Epithelial cell of esophagus (primary cell): ENCODE measurements at places on chromosomes 12 and 14.

- DNase-seq, result no peak
Observed at GRCh38 chr12:73330584-73331351, 1058.6 kb downstream of the TRHDE start.

DNA sequence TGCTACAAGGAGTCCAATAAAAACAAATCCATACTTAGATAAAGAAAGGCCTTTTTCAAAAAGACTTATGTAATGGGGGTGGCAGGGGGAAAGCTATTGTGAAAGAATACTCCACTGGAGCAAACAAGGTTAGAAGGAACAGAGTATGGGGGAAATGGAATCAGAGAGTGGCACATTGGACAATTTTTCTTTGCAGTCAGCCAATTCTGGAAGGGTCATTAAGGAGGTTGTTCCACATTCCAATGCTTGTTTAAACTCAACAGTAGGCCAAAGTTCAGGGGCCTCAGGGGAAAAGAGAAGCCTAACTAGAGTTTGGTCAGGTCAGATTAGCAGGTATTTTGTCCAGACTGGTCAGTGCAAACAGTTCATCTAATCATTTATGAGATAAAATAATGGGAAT, 105.2 kb upstream of the RESF1 start:
- DNase-seq, result no peak

DNA sequence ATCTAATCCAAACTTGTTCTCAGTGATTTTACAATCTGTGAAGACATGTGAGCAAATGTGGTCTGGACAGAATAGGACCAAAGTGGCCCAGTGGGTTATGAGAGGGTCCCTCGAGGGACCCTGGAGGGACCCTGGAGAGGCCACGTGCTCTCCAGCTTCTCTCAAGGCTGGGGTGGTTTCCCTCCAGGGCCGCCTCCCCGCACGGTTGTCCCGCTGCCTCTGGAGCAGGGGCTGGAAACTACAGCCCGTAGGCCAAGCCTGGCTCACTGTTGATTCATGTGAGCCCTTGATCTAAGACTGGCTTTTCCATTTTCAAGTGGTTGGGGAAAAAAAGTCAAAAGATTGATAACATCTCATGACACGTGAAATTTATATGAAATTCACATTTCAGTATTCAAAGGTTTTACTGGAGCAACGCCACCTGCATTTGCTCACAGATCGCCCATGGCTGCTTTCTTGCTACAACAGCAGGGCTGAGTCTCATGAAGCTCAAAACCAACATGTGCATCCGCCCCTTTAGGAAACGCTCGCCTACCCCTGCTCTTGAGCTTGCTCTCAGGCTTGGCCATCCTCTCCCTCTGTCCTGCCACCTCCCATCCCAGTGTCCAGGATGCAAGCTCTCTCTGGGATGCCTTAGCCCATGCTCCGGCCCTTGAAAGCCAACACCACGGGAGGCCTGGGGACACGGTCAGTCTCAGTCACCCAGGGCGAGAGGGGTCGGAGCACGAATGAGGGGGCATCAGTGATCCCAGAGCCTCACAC, 12.1 kb upstream of the LRTM2 start:
- no peak for DNase-seq

DNA sequence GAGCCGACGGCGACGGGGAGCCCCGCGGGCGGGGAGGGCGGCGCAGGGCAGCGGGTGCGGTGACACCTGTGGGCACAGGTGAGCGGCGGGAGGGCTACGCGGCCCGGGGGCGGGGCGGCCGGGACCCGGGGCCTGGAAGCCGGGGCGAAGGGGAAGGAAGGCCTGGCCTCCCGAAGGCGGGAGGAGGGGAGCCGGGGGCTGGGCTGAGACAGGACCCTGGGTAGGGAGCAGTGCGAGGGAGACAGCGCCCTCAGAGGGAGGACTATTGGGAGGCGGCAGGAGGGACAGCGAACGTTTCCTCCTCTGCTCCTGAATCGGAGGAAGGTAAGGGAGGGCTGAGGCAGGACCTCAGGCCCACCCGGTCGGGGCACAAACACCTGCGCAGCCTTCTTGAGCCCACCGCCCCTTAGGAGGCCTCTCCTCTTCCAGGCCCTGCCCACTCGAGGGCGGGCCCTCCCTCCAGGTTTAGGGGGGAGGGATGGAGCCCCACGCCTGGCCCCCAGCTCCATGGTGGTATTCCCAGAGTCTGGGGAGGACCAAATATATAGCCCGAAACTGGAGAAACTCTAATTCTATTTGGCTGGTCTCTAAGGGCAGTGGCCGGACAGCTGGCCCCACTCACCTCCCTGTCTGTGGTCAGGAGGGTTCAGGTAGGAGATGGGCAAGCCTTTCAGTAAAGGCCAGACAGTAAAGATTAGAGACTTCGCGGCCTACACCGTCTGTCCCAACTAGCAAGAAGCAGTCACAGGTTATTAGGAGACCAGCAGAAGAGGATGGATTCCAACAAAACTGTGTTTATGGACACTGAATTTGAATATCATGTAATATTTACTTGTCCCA, 509 bp downstream of the PLEKHG6 start:
- DNase-seq, result no peak

- DNase-seq, result peak; percentile 28
Observed at GRCh38 chr12:42590330-42590934, 886 bp upstream of the PRICKLE1 start.

DNA sequence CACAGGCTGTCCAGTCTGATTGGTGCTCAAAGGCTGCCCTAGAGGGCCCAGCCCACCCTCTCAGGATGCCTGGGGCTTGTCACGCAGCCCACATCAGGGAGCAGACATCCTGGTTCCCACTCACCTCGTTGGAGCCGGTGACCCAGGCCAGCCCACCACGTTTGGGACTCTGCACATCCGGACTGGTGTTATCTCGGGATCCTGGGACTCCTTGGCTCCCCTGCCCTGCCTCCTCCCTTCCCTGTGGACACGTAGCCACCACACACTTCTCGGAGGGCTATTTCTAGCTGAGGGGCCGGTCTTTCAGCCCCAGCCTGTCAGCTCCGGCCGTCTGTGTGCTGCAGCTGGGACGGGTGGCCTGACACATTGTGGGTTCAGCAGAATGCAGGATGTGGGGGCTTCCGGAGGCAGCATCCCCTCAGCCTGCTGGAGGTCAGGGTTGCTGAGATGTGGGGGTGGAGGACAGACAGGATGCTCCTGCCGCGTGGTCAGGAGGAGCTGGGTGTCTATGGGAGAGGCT, 12.8 kb upstream of the FGF23 start:
- DNase-seq, result no peak

GRCh38 chr14:70748422-70748821, 60.9 kb downstream of the MAP3K9 start:
- DNase-seq, result no peak

DNA sequence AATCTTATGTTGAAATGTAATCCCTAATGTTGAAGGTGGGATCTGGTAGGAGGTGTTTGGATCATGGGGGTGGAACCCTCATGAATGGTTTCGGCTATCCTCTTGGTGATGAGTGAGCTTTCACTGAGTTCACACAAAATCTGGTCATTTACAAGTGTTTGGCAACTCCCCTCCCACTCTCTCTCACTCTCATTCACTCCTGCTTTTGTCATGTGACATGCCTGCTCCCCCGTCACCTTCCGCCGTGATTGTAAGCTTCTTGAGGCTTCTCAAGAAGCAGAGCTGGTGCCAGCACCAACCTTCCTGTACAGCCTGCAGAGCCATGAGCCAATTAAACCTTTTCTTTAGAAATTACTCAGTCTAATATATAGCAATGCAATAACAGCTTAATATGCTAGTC, 245.4 kb downstream of the BMP4 start:
- no peak for DNase-seq

GRCh38 chr12:6923003-6923732, 4.6 kb upstream of the ATN1 start:
- no peak for DNase-seq

- peak; percentile 74 for DNase-seq
Observed at GRCh38 chr14:71803539-71804260, 128.5 kb upstream of the RGS6 start.

- DNase-seq, result no peak
Observed at GRCh38 chr12:109739747-109740693, 26.4 kb downstream of the FAM222A start.

GRCh38 chr12:4615667-4616066, 33.2 kb downstream of the AKAP3 start:
- DNase-seq, result no peak

DNA sequence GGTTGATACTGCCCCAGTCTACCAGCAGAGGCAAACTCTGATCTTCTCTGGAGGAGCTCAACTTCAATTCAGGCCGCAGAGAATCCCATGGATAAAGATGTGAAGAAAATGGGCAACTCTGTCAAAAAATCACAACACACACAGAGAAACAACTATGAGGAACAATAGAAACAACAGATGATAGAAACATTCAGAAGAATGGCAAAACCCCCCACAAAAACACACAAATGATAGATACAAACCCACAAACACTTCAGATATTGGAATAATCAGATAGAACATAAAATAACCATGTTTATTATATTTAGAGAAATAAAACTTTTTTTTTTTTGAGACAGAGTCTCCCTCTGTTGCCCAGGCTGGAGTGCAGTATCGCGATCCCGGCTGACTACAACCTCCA, 20.0 kb upstream of the HVCN1 start:
- no peak for DNase-seq

DNA sequence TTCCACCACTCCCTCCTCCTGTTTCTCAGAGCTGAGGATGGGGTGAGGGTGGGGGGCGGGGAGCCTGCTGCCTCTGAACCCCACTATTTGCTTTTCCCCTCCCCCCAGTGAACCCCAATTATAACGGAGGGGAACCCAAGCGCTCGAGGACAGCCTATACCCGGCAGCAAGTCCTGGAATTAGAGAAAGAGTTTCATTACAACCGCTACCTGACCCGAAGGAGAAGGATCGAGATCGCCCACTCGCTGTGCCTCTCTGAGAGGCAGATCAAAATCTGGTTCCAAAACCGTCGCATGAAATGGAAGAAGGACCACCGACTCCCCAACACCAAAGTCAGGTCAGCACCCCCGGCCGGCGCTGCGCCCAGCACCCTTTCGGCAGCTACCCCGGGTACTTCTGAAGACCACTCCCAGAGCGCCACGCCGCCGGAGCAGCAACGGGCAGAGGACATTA, 1.1 kb downstream of the HOXC4 start:
- no peak for DNase-seq

- no peak for DNase-seq
Observed at GRCh38 chr12:70399311-70399710, 33.2 kb downstream of the KCNMB4 start.

GRCh38 chr14:96103560-96104460, 64.6 kb downstream of the C14orf132 start:
- no peak for DNase-seq

- no peak for DNase-seq
Observed at GRCh38 chr12:111448266-111448830, 42.6 kb downstream of the SH2B3 start.

DNA sequence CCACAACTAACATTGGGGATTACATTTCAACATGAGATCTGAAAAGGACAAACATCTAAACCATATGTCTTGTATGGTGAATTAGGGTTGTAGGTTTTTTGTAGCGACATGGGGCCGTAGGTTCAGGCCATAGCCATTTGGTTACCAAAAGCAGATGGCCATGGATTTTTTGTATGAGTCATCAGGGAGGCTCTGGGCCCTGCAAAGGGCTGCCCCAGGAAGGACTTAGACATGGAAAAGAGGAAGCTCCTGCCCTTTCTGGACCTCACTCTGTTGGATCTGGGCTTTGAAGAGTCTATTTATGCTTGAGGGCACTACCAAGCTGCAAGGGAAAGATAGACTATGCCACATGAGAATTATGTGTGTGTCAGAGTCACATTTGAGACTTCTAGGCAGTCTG, 89.3 kb upstream of the DHRS4 start:
- DNase-seq, result no peak

- DNase-seq, result peak; percentile 90
Observed at GRCh38 chr12:27018037-27018436, 3.9 kb upstream of the TM7SF3 start.

- DNase-seq, result no peak
Observed at GRCh38 chr14:102390064-102390855, 27.5 kb downstream of the TECPR2 start.

DNA sequence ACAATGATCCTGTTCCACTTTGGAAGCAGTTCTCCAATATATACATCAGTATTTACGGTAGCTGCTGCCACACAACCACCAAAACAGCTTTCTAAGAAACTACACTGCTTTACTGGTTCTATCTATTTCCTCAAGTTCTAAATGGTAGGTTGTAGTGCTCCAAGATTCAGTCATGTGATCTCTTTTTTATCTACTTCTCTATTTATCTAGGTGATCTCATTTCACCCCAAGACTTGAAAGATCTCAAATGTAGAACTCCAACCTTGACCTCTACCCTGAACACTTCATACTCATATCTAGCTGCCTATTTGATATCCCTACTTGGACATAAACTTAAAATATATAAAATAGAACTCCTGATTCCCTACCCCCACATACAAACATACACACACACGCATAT, 133.9 kb upstream of the RAP1B start:
- DNase-seq, result no peak

DNA sequence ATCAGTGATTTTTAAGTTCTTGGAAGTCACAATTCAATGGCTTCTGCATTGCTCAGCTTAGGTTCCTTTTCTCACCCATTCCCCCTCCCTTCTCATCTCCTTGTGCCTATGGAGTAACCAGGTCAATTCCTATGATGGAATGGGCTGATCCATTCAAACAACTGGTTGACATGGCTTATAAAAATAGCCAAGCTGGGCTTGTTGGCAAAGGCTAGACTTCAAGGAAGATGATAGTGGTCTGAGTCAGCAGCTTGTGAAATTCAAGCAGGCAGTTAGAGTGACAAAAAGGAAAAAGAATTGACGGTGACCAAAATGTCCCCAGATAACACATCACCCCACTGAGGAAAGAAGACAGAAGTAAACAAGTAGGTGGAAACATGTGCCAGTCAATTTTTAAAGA, 119.9 kb upstream of the PCED1B start:
- DNase-seq, result peak; percentile 92

GRCh38 chr14:61104358-61104757, 123.3 kb downstream of the SLC38A6 start:
- no peak for DNase-seq

GRCh38 chr12:28543021-28543890, 353.0 kb downstream of the CCDC91 start:
- DNase-seq, result no peak

GRCh38 chr12:104351057-104351983, 47.8 kb downstream of the EID3 start:
- DNase-seq, result no peak

GRCh38 chr12:27000961-27001360, 13.2 kb downstream of the TM7SF3 start:
- DNase-seq, result no peak

DNA sequence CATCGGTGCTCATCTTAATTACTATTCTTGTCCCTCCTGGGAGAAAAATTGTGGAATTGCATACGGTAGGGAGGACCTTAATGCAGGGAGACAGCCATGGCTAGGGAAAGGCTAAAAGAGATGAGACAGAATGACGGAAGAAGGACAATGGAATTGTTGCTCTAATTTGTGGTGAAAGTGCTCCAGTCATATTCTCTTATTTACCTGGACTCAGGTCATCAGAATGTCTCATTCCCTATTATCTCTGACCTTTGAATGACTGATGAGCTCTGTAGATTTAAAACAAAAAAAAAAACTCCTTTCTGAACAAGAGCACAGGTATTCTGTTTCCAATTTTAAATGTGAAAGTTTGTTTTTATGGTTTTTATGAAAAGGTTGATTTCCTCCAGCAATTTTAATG, 8.6 kb upstream of the EPS8 start:
- no peak for DNase-seq

- peak; percentile 83 for DNase-seq
Observed at GRCh38 chr12:105334582-105334981, 4.1 kb downstream of the C12orf75 start.

GRCh38 chr14:85583380-85583779, 53.4 kb downstream of the FLRT2 start:
- no peak for DNase-seq

- DNase-seq, result no peak
Observed at GRCh38 chr12:52394836-52395405, 9.5 kb upstream of the KRT84 start.

GRCh38 chr14:33206981-33207380, 268.3 kb downstream of the NPAS3 start:
- no peak for DNase-seq
